ENCODE measurements at places on chromosomes 11 and 22.

- no peak for DNase-seq
These were observed 512 bp downstream of the SH3BP1 start for GRCh38 chr22:37639771-37640590.

GRCh38 chr11:68321293-68322051 lies 9.1 kb downstream of the LRP5 start:
- no peak for DNase-seq

DNA sequence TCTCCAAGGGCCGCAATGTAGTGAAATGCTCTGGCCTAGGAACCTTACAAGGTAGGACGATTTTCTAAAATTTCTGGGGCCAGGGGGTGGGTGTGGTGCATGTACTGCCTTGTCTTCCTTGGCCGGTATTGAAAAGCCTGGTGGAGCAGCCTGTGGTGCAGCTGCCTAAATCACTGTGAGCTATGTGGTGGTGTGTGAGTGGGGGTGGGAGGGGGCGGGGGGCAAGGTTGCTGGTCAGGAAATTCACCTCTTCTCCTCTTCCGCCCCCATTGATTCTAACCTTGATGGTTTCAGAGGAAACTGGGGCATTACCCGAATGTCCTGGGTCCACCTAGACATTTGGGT lies 137.2 kb downstream of the DBX1 start:
- DNase-seq = no peak

- DNase-seq = no peak
These were observed 31.8 kb downstream of the ETS1 start for GRCh38 chr11:128555606-128556005.

All from activated gamma-delta T cell treated with Interleukin-2 at 50 U/mL for 16 hours (primary cell).